Head of caudate nucleus (tissue), 42 donors: ENCODE measurements at places on chromosomes 11 and 22.
A peak's percentile ranks its signal among the peaks of the same experiment; 100 is the strongest.

GRCh38 chr11:74018331-74019005 lies 9.6 kb upstream of the UCP3 start:
- DNase-seq, result peak; percentile 58

- DNase-seq, result no peak
Measured at GRCh38 chr11:70040869-70041501, 37.1 kb upstream of the ANO1 start.

GRCh38 chr11:22336587-22336986 lies 1.6 kb upstream of the SLC17A6 start:
- DNase-seq, result no peak

GRCh38 chr11:41003339-41004282 lies 455.8 kb downstream of the LRRC4C start:
- DNase-seq, result no peak

DNA sequence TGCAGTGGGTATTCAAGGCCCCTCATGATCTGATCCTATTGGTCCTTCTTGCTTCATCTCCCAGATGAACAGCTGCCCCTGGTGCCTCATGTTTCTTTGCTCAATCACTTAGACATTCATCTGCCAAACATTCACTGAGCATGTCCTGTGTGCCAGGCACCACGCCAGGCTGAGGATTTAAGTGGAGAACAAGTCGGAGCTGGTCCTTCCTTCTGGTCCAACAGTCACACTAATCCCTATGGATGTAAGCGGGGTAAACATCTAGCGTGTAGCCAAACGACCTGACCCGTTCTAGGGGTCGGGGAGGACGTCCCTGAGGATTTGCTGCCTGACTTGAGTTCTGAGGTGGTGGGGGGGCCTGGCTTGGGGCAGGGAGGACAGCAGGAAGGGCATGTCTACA lies 21.9 kb downstream of the ZMAT5 start:
- DNase-seq, result no peak

DNA sequence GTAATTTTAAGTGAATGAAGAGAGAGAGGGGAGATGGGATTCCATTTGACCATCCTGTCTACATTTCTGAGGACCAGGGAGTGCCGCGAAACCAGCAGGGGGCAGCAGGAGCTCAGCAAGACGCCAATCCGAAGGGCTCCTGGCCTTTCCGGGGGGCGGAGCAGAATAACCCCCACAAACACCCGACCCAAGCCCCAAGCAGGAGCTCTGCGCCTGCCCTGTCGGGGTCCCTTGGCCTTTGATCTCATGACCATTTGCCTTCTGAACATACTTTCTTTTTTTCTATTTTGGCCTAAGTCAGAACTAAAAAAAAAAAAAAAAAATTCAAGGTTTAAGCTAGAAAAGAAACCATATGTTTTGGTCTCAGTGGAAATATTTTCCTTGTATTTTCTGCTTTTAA lies 21.9 kb upstream of the SCN2B start:
- peak; percentile 85 for DNase-seq

- no peak for DNase-seq
Measured at GRCh38 chr11:111406589-111406988, 27.5 kb upstream of the POU2AF1 start.

- DNase-seq, result no peak
Measured at GRCh38 chr11:87660926-87661660, 514.1 kb downstream of the RAB38 start.

DNA sequence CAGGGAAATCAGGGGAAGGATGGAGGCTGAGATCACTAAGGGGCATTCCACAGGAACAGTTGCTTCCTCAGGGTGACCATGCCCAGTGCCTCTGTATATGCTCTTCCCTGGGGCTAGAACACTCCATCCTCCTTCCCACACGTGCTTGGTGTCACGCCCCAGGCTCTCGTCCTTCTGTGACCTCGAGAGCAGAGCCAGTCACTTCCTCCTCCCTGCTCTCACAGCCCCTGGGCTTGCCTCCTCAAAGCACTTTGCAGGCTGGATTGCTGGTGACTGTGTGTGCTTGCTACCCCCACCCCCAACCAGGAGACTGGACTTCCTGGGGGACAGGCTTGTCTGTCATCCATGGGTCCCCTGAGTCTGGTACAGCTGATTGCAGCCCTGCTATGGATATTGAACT lies 56.5 kb upstream of the AMPD3 start:
- no peak for DNase-seq
